ENCODE measurements at places on chromosomes 16 and 17. TPM values are rescaled to one million over a fixed set of nuclear protein-coding genes. Genes with fewer than 3 reads are reported as not detected.

TMC5 gene
- total RNA-seq = 62.1 TPM

C1QTNF8 gene
- total RNA-seq = not detected

CD300H gene
- total RNA-seq = 0.92 TPM

HS3ST3B1 gene
- total RNA-seq = 3.4 TPM

ASB16 gene
- not detected for total RNA-seq

NPIPB2 gene
- total RNA-seq = 5.6 TPM

NACA2 gene
- total RNA-seq = not detected

KRT12 gene
- total RNA-seq = not detected

TBC1D3I gene
- total RNA-seq = 1.1 TPM

GJC1 gene
- total RNA-seq = 18.4 TPM

SPATA22 gene
- 0.53 TPM for total RNA-seq

NTN3 gene
- 0.24 TPM for total RNA-seq

ARSG gene
- 4.2 TPM for total RNA-seq

SMIM22 gene
- 27.7 TPM for total RNA-seq

SDF2 gene
- 48.8 TPM for total RNA-seq

SPATA32 gene
- total RNA-seq = not detected

KCNJ16 gene
- 0.62 TPM for total RNA-seq

TBC1D3C gene
- 0.38 TPM for total RNA-seq

Measured in lower lobe of right lung (tissue), 2 donors.